ENCODE measurements at places on chromosomes 1 and 21.
A peak's percentile ranks its signal among the peaks of the same experiment; 100 is the strongest.

- peaks cover 6% of the 10 kb centered on the region for H3K27me3 ChIP-seq
- no peak overlapping the region for H3K27ac ChIP-seq
- H3K36me3 ChIP-seq, result peaks cover 3% of the 10 kb centered on the region
- H3K4me3 ChIP-seq, result no peak overlapping the region
- no peak for DNase-seq
- H3K4me1 ChIP-seq, result no peaks in the 10 kb centered on the region
Measured at GRCh38 chr1:21865609-21865942, 53.5 kb downstream of the LDLRAD2 start.

GRCh38 chr1:11842154-11843041, 5.2 kb downstream of the NPPA start:
- DNase-seq, result no peak
- peaks cover 4% of the 10 kb centered on the region for H3K4me1 ChIP-seq
- H3K4me3 ChIP-seq, result no peak overlapping the region
- H3K27ac ChIP-seq, result no peak overlapping the region
- peaks cover 24% of the 10 kb centered on the region for H3K36me3 ChIP-seq
- no peaks in the 10 kb centered on the region for H3K27me3 ChIP-seq

DNA sequence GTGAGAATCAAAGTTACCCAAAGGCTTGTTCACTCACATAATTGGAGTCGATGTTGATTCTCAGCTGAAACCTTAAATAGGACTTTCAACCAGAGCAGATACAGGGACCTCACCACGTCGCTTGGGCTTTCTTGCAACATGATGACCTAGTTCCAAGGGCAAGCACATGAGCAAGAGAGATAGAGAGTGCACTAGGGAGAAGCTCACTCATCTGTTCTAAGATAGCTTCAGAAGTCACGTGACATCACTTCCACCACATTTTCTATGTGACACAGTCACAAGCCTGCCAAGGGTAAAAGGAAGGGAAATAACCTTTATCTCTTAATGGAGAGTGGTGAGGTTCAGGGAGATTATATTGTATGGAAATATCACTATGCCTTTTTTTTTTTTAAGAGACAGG, 470.1 kb upstream of the PLXNA2 start:
- peaks cover 5% of the 10 kb centered on the region for H3K27me3 ChIP-seq
- no peak overlapping the region for H3K27ac ChIP-seq
- no peaks in the 10 kb centered on the region for H3K4me1 ChIP-seq
- DNase-seq, result no peak
- H3K36me3 ChIP-seq, result no peaks in the 10 kb centered on the region

DNA sequence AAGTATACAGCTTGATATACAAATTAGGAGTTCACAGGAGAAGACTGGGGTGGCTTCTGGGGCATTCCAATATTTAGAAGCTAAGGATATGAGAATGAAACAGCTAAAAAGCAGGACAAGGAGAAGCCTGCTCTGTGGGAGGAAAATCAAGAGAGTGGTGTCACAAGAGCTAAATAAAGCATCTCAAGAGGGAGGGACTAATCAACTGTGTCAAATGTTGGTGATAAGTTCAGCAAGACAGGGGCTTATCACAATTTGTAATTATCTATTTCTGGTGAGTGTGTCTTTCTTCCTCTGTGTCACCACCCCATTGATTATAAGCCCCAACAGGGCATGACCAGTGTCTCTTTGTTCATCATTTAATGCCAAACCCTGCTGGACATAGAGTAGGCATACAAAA, 295.8 kb upstream of the DUSP10 start:
- H3K36me3 ChIP-seq, result no peaks in the 10 kb centered on the region
- H3K4me1 ChIP-seq, result no peaks in the 10 kb centered on the region
- peaks cover 15% of the 10 kb centered on the region for H3K27me3 ChIP-seq
- no peak overlapping the region for H3K27ac ChIP-seq
- DNase-seq, result no peak
- H3K4me3 ChIP-seq, result no peak overlapping the region

GRCh38 chr1:70220517-70221237, 503 bp upstream of the SRSF11 start:
- H3K27me3 ChIP-seq, result no peaks in the 10 kb centered on the region
- peak overlapping the region; percentile 99 for H3K27ac ChIP-seq
- no peak for DNase-seq
- peaks cover 59% of the 10 kb centered on the region for H3K36me3 ChIP-seq

DNA sequence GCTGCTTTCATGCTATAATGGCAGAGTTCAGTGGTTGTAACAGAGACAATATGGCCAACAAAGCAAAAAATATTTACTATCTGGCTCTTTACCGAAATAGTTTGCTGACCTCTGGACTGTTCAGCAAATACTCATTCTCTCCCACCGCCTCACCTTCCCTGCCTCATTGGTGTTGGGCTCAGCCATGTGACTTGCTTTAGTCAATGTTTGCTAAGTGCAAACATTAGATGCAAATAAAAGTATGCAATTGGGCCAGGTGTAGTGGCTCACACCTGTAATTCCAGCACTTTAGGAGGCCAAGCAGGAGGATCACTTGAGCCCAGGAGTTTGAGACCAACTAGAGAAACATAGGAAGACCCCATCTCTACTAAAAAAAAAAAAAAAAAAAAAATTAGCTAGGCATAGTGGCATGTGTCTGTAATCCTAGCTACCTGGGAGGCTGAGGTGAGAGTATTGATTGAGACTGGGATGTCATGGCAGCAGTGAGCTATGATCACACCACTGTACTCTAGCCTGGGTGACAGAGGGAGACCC, 55.1 kb downstream of the RPL5 start:
- H3K27me3 ChIP-seq, result no peaks in the 10 kb centered on the region
- H3K4me1 ChIP-seq, result peaks cover 26% of the 10 kb centered on the region
- no peak overlapping the region for H3K4me3 ChIP-seq
- peaks cover 3% of the 10 kb centered on the region for H3K36me3 ChIP-seq
- H3K27ac ChIP-seq, result no peak overlapping the region

DNA sequence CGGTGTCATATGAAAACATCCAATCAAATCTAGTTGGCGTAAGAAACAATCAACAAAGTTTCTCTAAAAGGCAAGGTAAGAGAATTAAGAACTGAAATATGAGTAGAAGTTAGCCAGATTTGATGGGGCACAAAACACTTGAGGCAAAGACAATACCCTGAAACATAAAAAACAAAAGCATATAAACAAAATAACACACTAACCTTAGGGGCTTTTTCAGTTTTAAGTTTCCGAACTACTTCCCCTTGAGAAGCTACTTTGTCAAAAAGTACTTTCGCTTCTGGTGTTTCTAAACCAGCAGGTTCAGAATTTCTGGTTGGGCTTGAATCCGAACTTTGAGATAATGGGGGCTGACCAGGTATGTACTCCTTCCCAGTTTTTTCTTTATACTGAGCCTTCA, 57.9 kb downstream of the EPRS1 start:
- H3K4me1 ChIP-seq, result no peaks in the 10 kb centered on the region
- H3K27me3 ChIP-seq, result no peaks in the 10 kb centered on the region
- H3K27ac ChIP-seq, result peak overlapping the region; percentile 39
- H3K4me3 ChIP-seq, result no peak overlapping the region

- H3K36me3 ChIP-seq, result peaks cover 5% of the 10 kb centered on the region
- H3K27me3 ChIP-seq, result no peaks in the 10 kb centered on the region
- no peak for DNase-seq
- no peak overlapping the region for H3K27ac ChIP-seq
Measured at GRCh38 chr1:184541537-184542152, 154.8 kb downstream of the C1orf21 start.

Measured in effector memory CD8-positive, alpha-beta T cell (primary cell).